Naive thymus-derived CD8-positive, alpha-beta T cell (primary cell): ENCODE measurements at places on chromosomes 13 and 19. TPM values are rescaled to one million over a fixed set of nuclear protein-coding genes. Genes with fewer than 3 reads are reported as not detected.

Gene ZNF492
- polyA plus RNA-seq = 0.34 TPM

DNA sequence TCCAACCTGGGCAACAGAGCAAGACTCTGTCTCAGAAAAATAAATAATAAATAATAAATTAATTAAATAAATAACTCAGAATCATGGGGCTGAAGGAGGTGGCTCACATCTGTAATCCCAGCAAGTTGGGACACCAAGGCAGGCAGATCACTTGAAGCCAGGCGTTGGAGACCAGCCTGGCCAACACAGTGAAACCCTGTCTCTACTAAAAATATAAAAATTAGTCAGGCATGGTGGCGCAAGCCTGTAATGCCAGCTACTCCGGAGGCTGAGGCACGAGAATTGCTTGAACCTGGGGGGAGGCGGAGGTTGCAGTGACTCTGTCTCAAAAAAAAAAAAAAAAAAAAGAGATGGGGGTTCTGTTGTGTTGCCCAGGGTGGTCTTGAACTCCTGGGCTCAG lies 7.2 kb downstream of the TMEM38A start:
- DNase-seq = no peak

DNA sequence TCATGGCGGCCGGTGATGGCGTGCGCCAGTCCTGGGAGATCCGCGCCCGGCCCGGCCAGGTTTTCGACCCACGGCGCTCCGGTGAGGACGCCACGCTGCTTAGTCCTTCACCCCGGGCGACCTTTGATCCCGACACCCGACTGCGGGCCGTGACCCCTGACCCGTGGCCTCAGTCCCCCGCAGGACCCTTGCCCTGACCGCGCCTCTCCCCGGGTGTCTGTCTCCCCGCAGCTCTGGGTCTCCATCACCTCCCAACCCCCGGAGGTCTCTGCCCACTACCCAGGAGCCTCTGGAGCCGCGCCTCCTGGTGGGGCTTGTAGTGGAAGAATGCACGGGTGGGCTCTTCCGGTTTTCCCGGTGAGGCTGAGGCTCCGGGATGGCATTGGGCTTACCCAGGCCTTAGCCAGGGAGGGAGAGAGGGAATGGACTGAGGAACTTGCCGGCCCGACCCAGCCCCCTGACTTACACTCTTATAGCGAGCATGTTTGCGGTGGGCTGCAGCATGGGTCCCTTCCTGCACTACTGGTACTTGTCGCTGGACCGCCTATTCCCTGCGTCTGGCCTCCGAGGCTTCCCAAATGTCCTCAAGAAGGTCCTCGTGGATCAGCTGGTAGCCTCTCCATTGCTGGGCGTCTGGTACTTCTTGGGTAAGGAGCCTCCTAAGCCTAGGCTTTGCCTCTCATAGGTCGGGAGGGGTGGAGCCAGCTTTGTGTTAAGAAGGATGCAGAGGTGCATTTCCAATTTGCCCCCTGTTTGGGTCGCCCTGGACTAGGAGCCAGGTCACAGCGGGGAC lies 566 bp downstream of the MPV17L2 start:
- DNase-seq = no peak

DNA sequence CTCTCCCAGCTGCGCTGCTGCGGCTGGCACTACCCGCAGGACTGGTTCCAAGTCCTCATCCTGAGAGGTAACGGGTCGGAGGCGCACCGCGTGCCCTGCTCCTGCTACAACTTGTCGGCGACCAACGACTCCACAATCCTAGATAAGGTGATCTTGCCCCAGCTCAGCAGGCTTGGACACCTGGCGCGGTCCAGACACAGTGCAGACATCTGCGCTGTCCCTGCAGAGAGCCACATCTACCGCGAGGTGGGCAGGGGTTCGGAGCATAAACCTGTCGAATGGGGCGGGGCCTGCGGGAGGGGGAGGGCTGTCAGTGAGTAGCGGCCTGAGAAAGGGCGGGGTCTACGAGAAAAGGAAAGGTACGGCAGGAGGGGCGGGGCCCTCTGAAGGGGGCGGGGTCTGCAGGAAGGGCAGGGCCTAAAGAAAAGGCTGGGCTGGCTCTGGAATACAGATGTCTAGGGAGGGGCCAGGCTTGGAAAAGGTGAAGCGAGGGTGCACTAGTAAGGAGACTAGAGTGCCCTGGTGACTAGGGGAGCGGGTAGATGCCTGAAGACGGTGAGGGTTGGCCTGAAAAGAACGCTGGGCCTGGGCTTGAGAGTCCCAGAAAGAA lies 3.6 kb downstream of the CD37 start:
- DNase-seq = no peak
